SW 1271 (cell line): ENCODE measurements at places on chromosomes 5 and 9.

DNA sequence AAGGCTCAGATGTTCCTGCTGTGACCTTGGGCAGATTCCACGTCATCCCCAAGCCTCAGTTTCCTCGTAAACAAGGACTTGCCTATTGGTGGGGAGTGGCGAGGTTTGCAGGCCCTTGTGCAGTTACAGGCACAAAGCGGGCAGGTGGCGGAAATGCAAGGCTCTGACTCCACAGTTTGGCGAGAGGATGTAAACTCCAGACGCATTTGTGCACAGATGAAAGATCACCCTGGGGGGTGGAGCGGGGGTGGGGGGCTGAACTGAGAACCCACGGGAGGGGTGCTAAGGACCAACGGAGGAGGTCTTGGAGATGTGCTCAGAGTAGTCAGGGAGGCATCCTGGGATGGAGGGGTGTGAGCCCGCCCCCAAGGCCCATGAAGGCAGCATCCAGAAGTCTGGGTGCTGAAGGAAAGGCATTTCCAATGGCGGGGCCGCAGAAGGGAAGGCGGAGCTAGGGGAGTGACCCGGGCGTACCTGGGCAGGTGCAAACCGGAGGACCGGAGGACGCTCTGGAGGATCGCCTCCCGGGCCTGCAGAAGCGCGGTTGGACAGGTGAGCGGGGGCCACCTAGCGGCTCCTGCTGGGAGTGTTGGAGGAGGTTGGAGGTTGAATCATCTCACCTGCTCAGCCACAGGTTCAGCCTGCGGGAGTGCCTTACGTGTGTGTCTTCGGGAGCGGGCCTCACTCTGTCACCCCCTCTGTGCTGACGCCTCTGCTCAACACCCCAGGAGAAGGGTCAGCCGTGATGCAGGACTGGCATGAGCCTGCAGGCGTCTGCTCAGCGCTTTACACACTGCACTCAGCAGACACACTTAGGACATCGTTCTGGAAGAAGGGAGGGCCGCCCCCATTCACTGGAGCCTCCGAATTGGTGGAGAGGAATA is 1.9 kb upstream of the FIBCD1 start:
- DNase-seq: no peak

DNA sequence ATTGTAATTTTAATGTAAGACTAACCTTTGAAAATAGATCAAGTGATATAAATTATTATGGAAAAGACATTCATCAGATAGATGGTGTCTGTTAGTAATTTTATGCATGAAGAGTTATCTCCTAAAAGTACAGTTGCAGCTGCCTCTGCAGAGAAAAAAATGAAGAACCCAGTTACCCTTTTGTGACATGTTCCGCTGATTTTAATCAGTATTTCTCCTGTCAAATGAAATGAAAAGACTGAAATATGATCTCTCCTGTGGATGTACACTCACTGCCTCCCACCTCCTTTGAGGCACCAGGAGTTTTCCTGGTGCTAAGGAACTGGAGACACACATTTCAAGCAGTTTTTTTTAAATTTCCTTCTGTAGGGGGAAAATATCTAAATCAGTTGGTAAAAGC is 277.4 kb downstream of the KIF4B start:
- no peak for DNase-seq

GRCh38 chr5:9765419-9766140 is 135.4 kb upstream of the TAS2R1 start:
- DNase-seq: no peak

- DNase-seq: no peak
These were observed 482.9 kb downstream of the IRX1 start for GRCh38 chr5:4078544-4078943.

- DNase-seq: no peak
These were observed 33.4 kb downstream of the RXRA start for GRCh38 chr9:134359493-134360179.

GRCh38 chr5:177335701-177336065 is 15.8 kb downstream of the LMAN2 start:
- DNase-seq: no peak

DNA sequence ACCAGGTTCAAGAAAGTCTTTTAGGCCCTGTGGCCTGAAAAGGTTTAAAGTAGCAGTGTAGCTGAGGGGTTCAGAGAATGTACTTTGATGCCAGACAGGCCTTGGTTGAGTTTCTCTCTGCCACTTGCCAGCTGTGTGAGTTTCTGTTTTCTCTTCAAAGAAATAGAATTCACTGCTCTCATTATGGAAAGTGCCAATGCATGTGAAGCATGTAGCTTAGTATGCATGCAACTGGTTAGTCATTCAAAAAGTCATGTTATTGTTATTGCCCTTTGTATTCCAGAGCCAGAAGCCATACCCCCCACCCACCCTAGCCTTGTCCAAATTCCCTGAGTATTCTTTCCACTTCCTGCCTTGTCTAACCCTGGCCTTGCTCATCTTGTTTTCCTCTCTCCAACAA is 101.7 kb downstream of the ADRB2 start:
- DNase-seq: no peak

GRCh38 chr5:80990527-80990926 is 30.4 kb downstream of the RASGRF2 start:
- no peak for DNase-seq

DNA sequence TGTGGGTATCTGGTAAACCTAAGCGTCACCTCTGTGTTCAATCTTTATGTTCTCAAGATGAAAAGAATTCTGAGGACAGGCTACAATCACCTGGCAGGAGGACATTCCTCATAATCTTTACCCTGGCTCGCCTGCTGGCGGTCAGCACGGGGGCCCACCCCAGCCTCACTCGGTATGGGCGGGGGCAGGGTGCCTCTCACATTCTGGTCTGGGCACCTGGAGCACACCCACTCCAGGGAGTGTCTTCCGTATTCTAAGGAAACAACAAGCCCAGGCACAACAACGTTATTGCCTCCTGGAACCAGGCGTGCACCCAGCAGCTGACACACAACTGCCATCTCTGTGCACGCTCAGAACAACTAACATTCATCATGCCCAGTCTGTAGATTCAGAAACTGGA is 179.8 kb downstream of the ROR2 start:
- no peak for DNase-seq
